ENCODE measurements at places on chromosomes 7 and 10.

GRCh38 chr7:2688409-2689342, 674 bp downstream of the AMZ1 start:
- DNase-seq: no peak

GRCh38 chr10:123926401-123927264, 35.0 kb upstream of the CPXM2 start:
- DNase-seq: no peak

DNA sequence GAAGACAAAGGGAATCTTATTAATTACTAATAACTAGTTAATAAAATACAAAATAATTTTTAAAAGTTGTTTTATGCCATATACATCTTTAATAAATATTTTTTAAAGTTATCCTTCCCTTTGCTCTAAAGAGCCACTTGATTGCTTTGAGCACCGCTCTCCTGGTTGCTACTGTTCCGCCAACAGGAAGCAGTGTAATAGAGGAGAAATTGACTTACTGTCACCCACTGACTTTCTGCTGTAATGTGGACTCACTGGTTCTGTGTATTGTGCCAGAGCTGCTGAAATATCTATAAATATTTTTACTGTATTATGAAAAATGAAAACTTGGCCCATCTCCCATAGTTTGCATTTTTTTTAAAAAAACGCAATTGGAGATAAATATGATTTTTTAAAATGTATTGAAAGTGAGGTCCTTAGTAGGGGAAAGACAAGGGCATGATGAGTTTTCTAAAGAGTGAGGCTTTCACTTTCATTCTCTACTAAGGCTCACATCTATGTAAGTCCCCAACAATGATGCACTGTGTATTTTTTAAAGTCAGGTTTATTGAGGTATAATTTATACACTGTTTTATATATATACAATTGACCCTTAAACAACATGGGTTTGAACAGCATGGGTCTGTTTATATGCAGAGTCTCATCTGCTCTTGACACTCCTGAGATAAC, 100.5 kb downstream of the NPY start:
- no peak for DNase-seq

- no peak for DNase-seq
Observed at GRCh38 chr10:19449860-19450259, 366.4 kb upstream of the PLXDC2 start.

GRCh38 chr10:86287966-86288579, 78.5 kb downstream of the GRID1 start:
- DNase-seq: no peak
